ENCODE measurements at places on chromosomes 4 and X.

GRCh38 chrX:41718481-41719235 is 5.3 kb upstream of the GPR82 start:
- no peak for DNase-seq

DNA sequence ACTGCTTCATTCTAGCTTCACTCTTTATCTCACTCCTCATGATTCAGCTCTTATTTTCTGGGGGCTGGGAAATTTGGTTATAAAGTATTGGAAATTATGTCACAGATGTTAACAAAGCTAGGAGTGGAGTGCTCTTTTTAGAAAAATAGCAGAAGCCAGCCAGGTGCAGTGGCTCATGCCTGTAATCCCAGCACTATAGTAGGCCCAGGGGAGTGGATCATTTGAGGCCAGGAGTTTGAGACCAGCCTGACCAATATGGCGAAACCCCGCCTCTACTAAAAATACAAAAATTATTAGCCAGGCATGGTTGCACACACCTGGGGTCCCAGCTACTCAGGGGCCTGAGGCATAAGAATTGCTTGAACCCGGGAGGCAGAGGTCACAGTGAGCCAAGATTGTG is 97.2 kb upstream of the GUCY1A1 start:
- DNase-seq, result no peak

DNA sequence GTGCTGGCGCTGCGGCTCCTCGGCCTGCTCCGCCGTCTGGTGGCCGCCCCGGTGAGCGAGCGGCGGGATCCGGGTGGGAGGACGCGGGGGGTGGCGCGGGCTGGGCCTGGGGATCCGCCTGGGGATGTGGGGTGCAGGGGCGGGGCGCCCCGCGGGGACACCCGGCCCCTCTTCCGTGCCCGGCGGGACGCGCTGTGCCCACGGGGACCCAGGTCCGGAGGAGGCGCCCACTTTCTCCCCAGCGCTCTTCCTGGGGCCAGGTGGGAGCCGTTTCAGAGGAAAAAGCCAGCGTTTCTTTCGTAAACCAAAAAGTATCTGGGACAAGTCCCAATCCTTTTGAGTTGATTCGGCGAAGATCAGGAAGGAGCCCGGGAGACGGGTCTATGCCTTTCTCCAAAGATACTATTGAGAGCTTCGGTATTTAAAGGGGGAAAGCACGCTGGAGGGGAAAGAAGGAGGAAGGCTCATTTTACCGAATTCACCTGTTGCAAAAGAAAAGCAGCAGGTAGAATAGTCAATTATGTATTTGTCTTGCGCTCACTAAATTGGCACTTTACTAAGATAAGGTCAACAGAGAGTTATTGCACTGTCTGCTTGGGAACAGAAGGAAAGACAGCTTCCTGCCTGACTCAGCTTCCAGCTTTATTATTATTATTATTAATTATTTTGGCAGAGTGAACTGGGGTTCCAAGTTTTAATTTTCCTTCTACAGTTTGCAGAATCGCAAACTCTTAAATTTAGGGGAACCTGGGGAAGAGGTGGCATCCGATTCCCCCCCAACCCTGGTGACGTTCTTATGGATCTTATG is 81.5 kb upstream of the CD99 start:
- DNase-seq, result no peak

DNA sequence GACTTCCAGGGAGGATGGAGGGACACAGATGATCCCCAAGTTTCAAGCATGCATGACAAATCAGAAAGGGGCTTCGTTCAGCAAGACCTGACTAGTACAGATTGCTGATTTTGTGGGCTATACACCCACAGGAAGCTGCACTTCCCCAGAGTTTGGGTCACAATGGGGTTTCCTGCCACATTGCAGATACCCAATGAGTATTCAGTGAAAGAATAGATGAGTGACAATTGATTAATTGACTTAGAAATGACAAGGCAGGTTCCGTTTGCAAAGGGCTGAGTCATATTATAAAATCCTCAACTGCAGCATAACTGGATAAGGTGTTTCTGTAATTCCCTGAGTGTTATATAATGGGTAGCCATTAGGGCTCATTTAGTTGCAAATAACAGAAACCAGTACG is 146.6 kb upstream of the TBL1X start:
- no peak for DNase-seq

- no peak for DNase-seq
These were observed 156.2 kb downstream of the GABRB1 start for GRCh38 chr4:47187608-47188007.

DNA sequence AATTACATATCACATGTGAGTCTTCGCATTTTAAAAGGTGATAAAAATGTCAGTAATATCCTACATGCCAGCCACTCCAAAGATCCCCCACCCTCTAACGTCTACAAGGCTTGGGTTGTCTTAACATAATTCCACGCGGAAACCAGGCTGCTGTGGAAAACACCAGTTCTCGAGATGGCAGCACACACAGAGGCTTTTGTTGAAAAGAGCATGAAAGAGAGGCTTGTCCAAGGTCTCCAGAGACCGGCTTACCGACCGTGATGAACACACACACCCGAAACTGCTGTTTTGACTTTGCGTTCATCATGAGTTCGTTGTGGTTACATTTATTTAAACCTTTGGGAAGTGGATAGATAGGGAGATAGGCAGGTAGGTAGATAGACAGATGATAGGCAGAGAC is 87.9 kb downstream of the CRLF2 start:
- DNase-seq, result no peak

DNA sequence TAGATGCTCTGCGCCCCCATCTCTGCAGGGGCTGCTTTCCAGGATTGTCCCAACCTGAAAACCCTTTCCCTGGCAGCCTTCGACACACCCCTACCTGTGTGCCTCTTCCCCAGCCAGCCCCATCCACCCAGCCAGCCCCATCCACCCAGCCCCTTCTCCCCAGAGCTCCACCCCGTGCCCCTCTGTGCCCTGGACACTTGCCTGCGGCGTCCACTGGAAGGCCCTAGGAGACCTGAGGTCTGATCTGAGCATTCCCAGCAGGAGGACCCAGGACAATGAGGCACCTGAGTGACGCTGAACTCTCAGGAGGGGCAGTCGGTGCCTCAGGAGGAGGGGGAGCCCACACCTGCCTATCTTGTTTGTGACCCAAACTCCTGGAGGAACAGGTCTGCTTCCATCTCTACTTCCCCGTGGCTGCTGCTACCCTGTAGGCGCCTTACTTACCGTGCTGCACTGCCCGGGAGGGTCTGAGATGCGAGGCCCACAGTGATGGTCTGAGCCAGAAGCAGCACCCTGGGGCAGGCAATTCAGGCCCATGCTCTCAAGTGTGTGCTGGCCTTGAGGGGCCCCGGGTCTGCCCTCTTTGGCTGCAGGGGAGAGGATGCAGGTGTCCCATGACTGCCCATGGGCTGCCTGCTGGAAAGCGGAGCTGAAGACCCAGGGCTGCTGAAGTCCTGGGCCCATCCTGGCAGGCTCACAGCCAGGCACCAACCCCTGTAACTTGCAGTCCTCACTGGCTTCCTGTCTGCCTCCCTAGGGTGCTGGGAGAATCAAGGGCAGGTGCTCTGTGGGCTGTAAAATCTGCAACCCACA is 4.9 kb downstream of the LRPAP1 start:
- no peak for DNase-seq

DNA sequence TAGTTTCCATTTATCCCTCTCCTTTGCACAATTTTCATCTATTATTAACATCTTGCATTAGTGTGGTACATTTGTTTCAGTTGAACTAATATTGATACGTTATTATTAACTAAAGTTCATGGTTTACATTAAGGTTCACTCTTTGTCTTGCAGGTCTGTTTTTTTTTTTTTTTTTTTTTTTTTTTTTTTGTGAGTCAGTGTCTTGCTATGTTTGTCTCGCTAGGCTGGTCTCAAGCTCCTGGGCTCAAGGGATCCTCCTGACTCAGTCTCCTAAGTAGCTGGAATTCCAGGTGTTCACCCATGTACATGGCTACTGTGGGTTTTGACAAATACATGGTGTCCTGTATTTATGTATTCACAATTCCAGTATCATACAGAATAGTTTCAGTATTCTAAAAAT is 6.8 kb downstream of the TBC1D19 start:
- DNase-seq, result no peak

GRCh38 chr4:52658641-52659000 is 480 bp downstream of the USP46 start:
- no peak for DNase-seq

- no peak for DNase-seq
These were observed 108.8 kb upstream of the ENPEP start for GRCh38 chr4:110367156-110367555.

DNA sequence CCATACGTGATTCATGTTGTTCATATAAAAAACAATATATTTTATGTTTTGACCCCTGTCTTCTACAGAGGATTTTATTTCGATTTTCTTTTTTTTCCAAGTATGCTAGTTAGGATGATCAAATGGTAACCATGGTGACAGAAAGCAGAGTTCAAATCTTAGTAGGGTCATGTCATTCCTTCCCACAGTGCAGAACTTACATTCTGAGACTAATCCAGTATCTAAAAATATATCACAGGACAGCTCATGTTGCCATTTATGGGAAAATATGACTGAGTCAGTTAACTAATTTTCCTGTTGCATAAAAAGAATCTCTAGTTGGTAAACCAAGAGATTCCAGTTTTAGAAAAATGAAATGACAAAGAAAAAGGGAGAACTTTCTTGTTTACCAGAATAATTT is 209.5 kb downstream of the PARM1 start:
- no peak for DNase-seq

DNA sequence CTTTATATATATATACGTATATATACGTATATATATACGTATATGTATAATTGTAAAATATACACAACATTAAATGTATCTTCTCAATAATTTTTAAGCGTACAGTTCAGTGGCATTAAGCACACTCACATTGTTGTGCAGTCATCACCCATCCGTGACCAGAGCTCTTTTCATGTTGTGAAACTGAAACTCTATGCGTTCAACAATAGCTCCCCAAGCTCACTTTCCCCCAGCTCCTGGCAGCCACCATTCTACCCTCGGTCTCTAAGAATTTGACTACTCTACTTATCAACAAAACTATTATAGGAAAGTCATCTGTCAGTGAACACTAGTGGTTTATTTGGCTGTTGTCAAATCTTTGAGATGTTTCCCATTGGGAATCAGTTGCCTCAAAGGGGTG is 621.8 kb upstream of the GALNT7 start:
- DNase-seq, result no peak

DNA sequence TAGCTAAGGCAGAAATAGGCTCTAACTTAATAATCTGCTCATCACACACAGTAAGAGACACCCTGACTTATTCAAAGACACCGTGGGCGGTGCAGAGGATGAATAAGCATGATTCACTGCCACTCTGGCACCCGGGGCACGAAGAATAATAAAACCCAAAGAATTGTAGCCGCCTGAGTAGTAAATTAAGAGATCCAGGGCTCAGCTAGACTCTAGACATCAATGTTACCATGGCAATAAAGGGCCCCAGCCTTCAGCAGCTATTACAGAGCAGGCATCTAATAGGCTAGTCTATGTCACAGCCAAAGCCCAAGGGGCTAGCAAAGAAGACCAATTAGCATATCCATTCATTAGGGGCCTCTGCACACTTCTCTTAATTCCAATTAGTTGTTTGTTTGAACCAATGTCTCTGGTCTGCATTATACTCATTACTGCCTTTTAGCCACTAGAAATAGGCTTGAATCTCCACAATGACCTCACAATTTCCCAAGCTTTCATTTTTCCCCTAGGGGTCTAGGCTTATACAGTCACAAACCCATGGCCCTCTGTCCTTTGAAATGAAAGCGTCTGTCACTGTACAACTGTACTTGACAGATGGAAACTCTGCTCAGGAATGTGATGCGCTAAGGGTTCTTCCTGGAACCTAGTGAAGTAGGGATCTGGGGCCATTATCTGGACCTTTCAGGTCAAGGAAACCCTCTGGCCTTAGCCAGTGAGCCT is 3.0 kb upstream of the ATP1B4 start:
- DNase-seq, result no peak

- DNase-seq, result no peak
These were observed 129.5 kb upstream of the GPC4 start for GRCh38 chrX:133544778-133545177.

- DNase-seq, result no peak
These were observed 60.5 kb upstream of the IL15 start for GRCh38 chr4:141575884-141576283.

GRCh38 chr4:38678078-38678477 is 14.1 kb downstream of the KLF3 start:
- no peak for DNase-seq

GRCh38 chr4:126071346-126072333 is 756.9 kb downstream of the FAT4 start:
- no peak for DNase-seq

DNA sequence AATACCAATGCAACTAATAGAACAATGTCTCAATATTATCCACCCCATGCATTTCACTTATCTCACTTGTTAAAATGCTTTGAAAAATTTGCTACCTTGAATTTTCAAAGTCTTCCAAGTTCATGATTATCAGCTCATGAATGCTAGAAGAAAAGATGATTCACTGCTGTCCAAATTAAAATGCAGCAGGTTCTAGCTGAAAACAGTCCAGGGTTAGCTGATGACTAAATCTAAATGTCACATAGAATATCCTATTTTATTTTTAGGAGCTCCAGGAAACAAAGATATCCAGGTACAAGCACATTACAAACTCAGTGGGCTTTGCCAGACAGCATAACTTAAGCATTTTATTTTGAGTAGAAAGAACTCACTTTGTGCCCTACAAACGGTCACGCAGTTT is 38.0 kb upstream of the SPARCL1 start:
- no peak for DNase-seq

DNA sequence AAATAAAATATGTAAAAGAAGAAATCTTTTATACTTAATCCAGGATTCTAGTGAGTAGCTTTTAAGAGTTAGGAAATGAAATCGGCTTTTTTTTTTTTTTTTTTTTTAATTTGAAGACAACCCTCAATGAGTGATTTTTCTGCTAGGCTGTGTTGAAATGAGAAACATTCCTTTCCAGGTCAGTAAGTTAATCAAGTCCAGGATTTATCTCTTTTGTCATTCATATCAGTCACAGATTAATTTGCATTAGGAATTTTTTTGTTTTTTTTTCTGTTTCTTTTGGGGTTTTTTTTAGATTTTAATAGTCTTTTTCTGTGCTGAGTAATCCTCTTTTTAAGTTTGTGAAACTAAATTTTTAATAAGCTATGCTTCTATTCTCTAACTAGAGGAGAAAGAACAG is 448.1 kb downstream of the ADGRL3 start:
- DNase-seq, result no peak

DNA sequence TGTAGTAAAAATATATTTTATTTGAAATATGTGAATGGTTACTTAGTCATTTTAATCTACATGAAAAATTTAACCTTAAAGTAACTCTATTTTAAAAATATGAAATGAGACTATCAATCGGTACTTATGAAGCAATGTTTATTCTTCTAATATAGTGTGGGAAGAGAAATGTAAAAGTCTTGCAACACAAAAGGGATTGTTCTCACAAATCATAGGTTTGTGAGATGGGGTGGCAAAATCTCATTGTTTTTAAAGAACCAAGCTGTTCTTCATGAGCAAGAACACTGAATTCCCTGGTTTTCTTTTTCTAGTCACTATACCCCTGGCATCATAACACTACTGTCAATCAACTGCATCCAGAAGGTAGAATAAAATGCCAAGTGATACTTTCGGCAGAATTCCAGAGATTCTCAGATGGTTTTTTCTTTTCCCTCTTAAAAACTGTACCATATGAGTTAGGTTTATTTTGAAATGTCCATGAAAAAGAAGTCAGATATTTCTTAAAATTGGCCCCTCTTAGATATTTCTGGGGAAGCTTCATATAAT is 52.2 kb downstream of the SNCA start:
- DNase-seq, result no peak

- no peak for DNase-seq
These were observed 37.9 kb upstream of the SEC24B start for GRCh38 chr4:109395694-109396093.
